ENCODE measurements at places on chromosomes 3 and 15.

DNA sequence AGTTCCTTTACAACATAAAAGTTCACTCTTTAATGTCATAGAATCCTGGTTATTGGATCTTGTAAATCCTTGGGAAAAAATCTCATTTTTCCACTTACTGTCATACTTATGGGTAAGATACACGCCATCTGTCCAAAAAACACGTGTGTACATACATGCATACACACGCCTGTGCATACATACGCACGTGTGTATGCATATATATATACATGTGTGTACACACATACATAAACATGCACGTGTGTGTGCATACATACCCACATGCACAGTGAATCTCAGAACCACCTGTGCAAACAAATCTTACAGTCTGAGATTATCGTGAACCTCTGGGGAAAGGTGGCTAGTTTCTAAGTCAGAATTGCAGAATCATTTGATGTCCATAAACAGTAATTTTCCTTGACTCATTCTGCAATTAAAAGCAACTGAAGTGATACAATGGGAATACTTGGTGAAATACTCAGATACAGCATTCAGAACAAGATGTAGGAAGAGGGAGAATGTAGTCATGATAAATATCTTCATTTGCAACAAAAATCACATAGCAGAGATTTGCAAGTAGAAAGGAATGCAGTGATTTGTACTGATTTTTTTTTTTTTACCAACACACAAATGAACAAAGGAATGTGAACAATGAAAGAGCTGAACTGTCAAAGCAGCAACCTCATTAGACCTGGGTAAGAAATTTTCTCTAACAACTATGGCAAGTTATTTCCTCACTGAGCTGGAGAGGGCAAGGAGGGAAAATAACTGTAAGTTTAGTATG lies 160.6 kb upstream of the POU1F1 start:
- no peak for DNase-seq

- no peak for DNase-seq
These were observed 17.3 kb downstream of the PXK start for GRCh38 chr3:58349792-58350626.

- DNase-seq, result no peak
These were observed 7.5 kb downstream of the CSNK1G1 start for GRCh38 chr15:64348455-64348854.

DNA sequence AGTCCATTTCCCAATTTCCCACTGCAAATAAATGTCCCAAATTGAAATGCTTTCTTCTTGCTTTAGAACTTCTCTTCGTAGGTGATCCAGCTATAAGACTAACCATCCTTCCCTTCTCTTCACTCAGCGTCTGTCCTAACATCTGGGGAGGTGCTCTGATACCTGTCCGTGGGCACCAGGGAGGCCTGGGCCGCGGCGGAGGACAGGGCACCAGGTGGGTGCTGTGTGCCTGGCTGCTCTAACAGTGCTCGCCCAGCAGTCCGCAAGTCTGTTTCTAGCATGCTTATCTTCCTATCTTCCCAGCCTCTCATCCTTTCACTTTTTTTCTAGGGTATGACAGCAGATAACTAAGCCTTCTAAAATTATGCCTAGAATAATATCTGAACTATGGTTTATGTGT lies 37.3 kb downstream of the NKIRAS1 start:
- DNase-seq, result no peak

- DNase-seq, result no peak
These were observed 14.7 kb upstream of the LMCD1 start for GRCh38 chr3:8486936-8487335.

- DNase-seq, result no peak
These were observed 5.6 kb upstream of the TMEM62 start for GRCh38 chr15:43127752-43128151.

GRCh38 chr3:69142090-69142489 lies 19.7 kb upstream of the LMOD3 start:
- no peak for DNase-seq

- no peak for DNase-seq
These were observed 1.2 kb downstream of the NKIRAS1 start for GRCh38 chr3:23915537-23916108.

DNA sequence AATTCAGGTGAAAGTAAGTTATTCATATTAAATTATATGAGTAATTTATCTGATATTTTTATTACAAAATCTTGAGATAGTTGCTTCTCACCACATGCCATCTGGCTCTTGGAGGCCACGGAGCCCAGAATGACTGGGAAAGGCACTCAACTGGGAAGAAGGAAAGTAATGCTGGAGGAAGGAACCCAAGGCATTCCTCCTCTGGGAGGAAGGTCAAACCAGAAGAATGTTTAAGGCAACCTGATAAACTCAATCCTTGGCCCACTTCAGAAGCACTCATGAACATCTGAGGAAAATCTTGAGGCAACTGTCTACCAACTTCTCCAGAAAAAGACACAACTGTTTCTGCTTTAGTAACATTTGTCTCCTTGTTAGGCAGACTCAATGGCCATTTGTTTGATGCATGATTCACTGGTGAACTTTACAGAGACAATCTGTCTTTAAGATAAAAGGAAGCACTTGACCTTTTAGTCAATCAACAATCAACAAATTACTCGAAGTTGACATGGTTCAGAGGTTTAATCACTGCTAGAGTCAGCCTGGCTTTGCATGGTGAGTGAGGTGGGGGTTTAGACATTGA lies 261.4 kb upstream of the MME start:
- DNase-seq, result no peak

DNA sequence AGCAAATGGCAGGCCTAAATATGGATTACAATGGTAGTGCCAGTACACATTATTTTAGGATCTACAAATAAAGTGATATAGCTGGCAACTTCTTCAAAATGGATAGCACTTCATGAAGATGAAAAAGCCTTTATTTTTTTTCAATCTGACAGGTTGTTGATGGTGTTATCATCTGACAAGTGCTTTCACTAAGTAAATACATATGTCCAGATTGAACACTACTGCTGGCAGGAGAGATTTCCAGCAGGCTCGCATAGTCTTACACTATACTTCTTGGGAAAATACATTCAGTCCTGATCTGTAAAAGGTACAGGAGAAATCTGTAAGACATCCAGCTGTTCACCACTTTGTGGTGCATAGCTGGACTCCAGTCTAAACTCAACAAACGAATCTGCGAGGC lies 50.9 kb upstream of the ALCAM start:
- no peak for DNase-seq

DNA sequence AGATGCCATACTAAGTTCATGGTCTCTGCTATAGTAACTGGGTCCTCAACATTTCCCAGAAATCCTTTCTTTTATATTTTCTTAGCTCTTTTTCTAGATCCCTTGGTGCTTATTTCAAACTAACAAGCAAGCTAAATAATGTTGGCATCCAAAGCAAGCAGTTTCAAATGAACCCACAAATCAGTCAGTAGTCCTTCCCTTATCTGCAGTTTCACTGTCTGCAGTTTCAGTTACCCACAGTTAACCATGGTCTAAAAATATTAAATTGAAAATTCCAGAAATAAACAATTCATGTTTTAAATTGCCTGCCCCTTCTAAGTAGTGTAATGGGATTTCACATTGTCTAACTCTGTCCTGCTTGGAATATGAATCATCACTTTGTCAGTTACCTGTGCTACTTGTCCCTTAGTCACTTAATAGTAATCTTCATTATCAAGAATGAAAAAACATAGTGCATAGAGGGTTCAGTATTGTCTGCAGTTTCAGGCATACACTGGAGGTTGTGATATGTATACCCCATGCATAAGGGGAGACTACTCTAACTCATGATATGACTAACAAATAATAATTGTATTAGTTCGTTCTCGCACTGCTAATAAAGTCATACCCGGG lies 633.7 kb downstream of the MECOM start:
- no peak for DNase-seq

- no peak for DNase-seq
These were observed 74.1 kb upstream of the KBTBD8 start for GRCh38 chr3:66923969-66924368.

GRCh38 chr3:65338571-65338970 lies 650.8 kb upstream of the ADAMTS9 start:
- no peak for DNase-seq

DNA sequence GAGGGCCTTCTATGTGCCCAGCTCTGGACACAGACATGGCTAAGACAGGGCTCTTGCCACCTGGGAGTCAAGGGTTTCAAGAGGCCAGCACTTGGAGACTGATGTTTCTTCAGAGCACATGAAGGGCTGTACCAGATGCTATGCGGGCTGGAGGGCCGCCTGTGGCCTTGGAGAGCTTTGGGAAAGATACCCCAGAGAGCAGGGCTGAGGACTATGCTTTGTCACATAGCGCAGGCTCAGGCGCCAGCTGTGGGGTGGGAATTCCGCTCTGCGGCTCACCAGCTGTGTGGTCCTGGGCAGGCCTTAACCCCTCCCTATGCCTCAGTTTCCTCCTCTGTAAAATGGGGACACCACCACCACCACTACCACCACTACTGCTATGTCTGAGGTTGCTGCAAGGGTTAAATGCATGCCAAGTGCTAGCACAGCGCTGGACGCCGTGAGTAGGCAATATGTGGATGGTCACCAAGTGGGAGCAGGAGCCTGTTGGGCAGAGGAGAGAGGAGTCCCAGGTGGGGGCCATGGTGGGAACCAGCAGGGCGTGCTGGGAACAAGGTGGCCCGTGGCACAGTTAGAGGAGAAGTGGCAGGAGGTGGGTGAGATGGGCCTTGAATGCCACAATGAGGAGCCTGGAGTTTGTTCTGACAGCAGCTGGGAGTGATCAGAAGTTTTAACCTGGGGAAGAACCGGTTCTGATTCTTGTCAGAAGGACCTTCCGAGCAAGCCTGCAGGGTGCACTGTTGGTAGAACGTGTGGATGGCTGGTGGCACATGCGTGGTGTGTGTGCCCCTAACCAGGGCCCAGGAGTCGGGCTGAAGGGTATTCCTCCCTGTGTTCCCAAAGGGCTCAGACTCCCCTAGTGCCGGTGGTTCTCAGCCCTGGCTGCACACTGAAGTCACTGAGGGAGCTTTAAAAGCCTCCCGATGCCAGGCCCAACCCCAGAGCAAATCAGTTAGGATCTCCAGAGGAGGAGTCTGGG lies 41.7 kb downstream of the FEM1B start:
- no peak for DNase-seq

DNA sequence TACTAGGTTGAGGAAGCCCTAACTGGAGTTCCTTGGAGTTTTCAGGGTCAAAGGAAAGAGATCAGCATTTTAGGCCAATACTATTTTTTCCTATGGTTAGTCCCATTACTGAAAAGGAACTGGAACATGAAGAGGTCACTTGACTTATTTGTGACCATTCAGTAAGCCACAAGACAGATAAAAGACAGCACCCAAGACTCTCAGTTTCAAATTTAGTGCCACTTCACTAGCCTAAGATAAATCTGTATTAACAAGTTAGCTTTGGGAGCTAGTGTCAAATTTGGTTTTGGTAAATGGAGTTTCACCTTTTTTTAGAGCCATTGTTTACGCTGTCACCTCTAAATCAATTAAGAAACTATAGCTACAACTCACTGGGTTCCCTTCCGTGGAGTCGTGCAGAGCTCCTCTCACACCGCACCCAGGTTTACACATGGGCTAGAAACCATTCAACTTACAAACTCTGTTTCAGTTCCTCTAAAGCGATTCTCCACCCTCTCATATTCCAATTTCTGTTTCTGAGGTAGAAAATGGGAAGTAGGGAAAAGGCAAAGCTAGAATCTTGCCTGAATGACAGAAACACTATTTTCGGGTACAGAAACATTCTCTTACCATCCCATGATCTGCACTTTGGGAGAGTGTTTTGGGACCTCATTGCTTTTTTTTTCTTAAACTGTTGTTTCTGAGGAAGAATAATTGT lies 14.4 kb downstream of the CCDC32 start:
- DNase-seq, result peak; percentile 77

DNA sequence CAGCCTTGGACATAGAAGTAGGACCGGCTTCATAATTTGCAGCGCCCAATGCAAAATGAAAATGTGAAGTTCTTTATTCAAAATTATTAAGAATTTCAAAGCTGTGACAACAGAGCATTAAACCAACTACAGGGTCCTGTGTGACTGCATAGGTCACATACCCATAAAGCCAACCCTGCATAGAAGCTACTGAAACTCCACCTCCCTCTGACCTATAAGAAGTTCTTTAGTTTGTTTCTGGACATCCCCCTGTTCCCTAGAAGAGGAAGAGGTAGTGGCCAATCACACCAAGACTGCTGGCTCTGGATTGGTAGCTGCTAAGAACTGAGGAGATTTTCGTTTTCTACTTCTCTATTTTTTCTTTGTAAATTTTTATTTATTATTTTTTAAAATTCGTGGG lies 9.0 kb upstream of the SELENOT start:
- DNase-seq, result no peak

DNA sequence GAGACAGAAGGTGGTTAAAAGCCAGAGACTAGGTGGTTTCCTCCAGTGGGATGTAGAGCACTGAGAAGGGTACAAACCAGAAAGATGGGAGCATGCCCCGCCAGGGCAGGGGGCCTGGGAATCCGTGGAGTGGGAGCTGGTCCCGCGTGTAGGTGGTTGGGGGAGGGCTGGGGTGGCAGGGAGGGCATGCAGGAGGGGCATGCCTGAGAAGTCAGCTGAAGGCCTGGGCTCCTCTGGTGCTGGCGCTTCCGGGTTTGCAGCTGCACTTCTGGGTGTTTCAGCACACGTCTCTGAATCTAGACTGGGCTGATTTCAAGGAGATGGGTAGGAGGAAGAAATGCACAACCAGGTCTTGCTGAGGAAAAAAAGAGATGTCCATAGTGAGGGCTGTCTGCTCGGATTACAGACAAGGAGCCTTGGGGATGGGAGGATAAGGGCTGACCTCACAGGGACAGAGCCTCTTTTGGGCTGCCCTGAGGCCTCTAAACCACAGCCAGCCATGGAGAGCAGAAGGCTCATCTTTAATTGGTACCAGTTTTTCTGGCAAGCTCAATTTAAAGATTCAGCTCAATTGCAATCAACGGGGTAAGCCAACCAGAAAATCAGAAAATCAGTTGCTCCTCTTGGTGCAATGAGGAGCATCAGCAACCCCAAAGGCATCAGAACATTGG lies 151.9 kb downstream of the FAM43A start:
- no peak for DNase-seq

GRCh38 chr3:188179006-188179966 lies 25.3 kb downstream of the LPP start:
- DNase-seq, result no peak

DNA sequence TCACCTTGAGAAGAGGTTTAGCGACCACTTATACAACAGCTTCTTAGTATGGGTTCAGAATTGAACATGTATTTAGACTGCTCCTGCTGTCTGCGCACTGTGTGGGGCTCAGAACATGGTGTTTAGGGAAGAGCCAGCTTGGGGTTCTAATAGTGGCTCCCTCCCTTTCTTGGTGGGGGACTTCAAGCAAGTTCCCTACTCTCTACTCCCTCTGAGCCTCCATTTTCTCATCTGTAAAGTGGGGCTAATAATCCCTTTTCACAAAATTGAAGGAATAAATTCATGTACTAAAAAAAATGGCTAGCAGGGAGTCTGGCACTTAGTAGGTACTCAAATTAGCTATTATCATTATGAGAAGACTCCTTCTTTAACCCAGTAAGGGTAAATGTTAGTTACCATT lies 97.5 kb upstream of the SPATA12 start:
- DNase-seq, result no peak

Data from RPMI8226 (cell line).